Activated CD8-positive, alpha-beta T cell treated with anti-CD3 and anti-CD28 coated beads for 36 hours (primary cell): ENCODE measurements at places on chromosomes 6 and 20. TPM values are rescaled to one million over a fixed set of nuclear protein-coding genes. Genes with fewer than 3 reads are reported as not detected.

DNA sequence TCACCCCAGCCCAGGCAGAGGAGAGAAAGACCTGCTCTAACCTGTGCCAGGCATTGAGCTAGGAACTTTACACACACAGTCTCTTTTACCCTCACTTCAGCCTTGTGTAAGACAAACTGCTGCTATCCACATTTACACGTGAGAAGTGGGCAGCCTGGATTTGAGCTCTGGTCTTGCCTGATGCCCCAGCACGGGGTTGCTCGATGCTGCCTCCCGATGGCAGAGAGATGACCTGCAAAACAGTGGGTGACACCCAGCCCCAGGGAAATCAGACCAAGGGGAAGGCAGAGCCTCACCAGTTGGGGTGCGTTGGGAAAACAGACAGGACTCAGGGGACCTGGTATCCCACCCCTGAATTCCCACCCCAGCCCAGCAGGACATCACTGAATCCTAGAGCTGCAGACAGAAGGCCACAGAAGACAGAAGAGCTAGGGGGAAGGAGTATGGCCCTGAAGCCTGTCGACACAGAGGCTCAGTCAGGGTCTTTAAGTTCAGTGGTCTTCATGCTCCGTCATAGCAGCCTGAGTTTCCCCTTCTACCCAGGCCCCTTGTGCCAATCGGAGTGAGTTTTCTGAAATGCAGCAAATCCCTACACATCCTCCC, 990 bp downstream of the BPI start:
- H3K36me3 ChIP-seq = no peaks in the 10 kb centered on the region
- peaks cover 40% of the 10 kb centered on the region for H3K27me3 ChIP-seq
- peak; percentile 45 for DNase-seq
- H3K4me1 ChIP-seq = peaks cover 10% of the 10 kb centered on the region

DNA sequence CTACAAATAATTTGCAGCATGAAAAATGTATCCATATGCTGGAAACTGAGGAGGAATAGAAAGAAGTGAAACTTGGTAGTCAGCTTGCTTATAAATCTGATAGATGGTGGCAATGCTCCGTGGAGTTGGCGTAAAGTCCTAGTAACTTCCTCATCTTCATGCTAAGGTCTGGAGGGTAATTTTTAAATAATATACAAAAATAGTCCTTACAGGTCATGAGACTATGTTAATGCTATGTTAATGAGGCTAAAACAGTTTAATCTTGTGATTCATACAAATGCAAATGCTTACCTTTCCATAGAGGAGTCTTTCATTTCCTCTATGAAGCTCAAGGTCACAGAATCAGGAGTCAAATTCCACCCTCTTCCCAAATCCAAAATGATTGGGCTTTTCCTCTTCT, 9.4 kb upstream of the CRIP3 start:
- H3K4me3 ChIP-seq = no peak overlapping the region
- no peaks in the 10 kb centered on the region for H3K27me3 ChIP-seq
- DNase-seq = no peak
- H3K4me1 ChIP-seq = no peaks in the 10 kb centered on the region

GRCh38 chr6:43974643-43975230, 152.5 kb downstream of the MRPL14 start:
- H3K27ac ChIP-seq = no peak overlapping the region
- peaks cover 9% of the 10 kb centered on the region for H3K4me1 ChIP-seq
- DNase-seq = no peak
- H3K36me3 ChIP-seq = no peaks in the 10 kb centered on the region

GRCh38 chr6:147805155-147805554, 296.7 kb downstream of the SAMD5 start:
- no peak for DNase-seq
- H3K4me1 ChIP-seq = no peaks in the 10 kb centered on the region
- H3K4me3 ChIP-seq = no peak overlapping the region
- no peaks in the 10 kb centered on the region for H3K27me3 ChIP-seq
- H3K27ac ChIP-seq = no peak overlapping the region

DNA sequence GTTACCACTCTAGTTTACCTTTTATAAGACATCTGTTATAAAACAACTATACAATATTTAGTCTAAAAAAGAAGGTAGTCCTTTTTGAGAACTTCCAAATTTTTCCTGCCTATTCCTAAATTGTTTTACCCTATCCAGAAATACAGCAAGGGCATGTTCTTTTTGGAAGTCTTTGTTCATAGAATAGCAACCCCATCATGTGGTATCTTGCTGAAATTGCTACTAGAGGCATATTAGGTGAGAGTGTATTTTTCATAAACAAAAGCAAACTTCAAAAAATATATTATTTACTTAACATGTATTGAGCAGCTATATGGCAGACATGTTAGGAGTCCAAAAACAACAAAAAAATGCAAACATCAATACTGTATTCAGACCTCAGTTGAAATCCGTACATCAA, 371.8 kb upstream of the NRSN1 start:
- no peaks in the 10 kb centered on the region for H3K4me1 ChIP-seq
- H3K27ac ChIP-seq = no peak overlapping the region
- DNase-seq = no peak
- no peaks in the 10 kb centered on the region for H3K36me3 ChIP-seq
- H3K27me3 ChIP-seq = no peaks in the 10 kb centered on the region

DNA sequence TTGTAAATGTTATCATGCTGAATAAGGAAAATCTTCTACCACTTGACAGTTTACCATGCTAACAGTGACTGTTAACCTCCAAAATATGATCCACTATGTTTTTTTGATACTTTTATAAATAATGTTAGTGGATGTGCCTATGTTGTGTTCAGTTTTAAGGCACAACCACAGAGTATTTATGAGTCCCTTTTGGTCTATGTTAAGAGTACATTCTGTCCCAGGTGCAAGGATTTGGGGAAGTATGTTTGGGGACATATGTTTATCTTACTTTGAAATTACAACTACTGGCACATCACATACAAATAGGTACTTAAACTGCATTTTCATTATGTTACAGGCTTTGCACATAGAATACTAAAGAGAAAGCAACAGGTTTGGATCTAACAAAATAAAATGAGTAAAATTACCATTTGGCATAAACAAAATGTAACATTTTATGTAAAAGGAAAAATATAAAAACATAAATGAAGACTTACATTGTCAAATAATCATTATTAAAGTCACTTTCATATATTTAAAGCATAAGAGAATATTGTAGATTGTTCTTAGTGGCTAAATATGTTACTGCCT, 71.2 kb downstream of the SESN1 start:
- DNase-seq = no peak
- no peaks in the 10 kb centered on the region for H3K36me3 ChIP-seq
- H3K27me3 ChIP-seq = no peaks in the 10 kb centered on the region
- no peak overlapping the region for H3K4me3 ChIP-seq
- H3K4me1 ChIP-seq = peaks cover 33% of the 10 kb centered on the region

Gene TSHZ2
- 0.54 TPM for total RNA-seq

Gene PSORS1C1
- not detected for total RNA-seq

Gene ZKSCAN3
- 2.3 TPM for total RNA-seq
